ENCODE measurements at places on chromosomes 7 and 10.

GRCh38 chr10:8113616-8114015 is 59.1 kb downstream of the GATA3 start:
- DNase-seq = no peak

DNA sequence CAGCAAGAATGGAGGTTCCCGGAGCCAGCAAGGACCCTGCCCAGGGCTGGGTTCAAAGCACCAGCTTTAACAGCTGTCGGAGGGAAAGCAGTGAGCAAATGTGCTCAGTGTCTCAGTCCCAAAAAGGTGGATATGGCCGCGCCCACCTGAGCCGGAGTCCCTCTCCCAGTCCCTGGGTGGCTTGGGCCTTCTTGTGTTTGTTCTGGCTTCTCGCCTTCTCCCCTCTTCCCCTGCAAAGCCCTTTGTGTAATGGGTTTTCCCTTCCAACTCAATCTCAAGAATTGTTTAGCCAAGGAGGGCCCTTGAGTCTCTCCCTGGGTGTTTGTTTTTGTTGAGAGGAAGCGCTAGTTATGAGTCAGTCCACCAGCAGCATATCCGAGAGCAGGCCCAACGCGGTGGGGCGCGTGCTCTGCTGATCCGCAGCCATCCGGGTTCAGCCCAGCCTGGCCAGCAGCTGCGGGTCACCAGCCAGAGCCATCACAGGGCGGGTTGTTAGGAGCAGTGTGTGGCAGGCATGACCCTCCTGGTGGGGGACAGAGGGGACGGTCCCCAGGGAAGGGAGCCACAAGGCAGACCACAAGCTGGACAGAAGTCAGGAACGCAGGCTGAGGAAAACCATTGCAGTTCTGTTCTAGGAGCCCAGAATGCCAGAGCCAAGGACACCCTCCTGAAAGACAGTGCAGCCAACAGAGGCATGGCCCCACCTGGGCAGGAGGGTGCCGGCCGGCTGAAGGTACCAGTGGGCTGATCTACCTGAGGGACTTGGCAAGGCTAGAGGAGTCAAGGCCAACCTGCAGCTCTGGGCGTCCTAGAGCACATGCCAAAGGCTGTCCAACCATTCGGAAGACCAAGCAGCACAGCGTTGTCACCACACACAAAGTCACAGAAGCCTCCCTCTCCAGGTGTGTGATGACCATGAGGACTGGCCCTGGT is 21.3 kb downstream of the CALML3 start:
- peak; percentile 72 for DNase-seq

DNA sequence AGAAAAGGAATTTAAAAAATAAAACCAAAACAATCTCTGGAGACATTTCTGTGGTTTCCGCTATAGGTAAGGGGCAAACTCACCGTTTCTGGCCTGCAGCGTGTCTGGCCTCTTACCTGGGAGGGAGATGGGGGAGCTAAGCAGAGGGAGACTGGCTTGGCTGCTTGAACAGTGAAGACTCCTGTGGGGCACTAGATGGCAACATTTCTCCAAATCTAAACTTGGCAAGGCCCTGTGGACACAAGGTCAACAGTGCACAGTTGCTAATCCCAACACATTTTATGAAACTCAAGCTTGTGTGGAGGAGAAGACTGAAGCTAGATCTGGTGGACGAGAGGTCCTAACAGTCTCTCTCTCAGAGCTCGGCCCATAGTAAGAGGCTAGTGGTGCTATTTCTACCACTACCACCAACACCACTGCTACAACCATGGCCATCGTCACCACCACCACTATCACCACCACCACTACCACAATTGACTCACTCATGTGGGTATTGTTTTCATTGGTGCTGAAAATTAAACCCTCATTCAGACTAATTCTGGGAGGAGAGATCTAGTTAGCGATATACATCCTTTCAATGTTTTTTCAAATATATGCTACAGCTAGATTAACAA is 28.4 kb upstream of the CDHR3 start:
- DNase-seq = no peak

DNA sequence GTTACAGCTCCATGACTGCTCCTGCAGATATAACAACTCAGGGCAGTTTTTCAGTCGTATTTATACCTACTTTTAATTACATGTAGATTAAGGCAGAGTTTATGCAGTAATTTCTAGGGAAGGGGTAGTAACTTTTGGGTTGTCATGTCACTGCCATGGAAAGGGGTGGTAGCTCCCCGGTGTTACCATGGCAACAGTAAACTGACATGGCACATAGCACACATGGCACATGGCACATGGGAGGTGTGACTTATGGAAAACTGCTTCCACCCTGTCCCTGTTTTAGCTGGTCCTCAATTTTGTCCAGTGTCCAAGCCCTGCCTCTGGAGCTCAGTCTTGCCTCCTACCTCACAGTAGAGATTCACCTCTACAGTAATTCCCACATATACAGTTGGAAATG is 3.9 kb upstream of the TOMM7 start:
- DNase-seq = no peak

GRCh38 chr10:10919976-10920375 is 97.7 kb upstream of the CELF2 start:
- DNase-seq = no peak
